Suprapubic skin (tissue), 4 donors: ENCODE measurements at places on chromosomes 16 and 17. TPM values are rescaled to one million over a fixed set of nuclear protein-coding genes. Genes with fewer than 3 reads are reported as not detected.

- H3K4me3 ChIP-seq, result no peak overlapping the region
- no peak for DNase-seq
- H3K4me1 ChIP-seq, result no peaks in the 10 kb centered on the region
- H3K36me3 ChIP-seq, result no peaks in the 10 kb centered on the region
- no peaks in the 10 kb centered on the region for H3K27me3 ChIP-seq
- no peak overlapping the region for H3K27ac ChIP-seq
Measured at GRCh38 chr17:61132524-61132923, 267.1 kb upstream of the TBX2 start.

DNA sequence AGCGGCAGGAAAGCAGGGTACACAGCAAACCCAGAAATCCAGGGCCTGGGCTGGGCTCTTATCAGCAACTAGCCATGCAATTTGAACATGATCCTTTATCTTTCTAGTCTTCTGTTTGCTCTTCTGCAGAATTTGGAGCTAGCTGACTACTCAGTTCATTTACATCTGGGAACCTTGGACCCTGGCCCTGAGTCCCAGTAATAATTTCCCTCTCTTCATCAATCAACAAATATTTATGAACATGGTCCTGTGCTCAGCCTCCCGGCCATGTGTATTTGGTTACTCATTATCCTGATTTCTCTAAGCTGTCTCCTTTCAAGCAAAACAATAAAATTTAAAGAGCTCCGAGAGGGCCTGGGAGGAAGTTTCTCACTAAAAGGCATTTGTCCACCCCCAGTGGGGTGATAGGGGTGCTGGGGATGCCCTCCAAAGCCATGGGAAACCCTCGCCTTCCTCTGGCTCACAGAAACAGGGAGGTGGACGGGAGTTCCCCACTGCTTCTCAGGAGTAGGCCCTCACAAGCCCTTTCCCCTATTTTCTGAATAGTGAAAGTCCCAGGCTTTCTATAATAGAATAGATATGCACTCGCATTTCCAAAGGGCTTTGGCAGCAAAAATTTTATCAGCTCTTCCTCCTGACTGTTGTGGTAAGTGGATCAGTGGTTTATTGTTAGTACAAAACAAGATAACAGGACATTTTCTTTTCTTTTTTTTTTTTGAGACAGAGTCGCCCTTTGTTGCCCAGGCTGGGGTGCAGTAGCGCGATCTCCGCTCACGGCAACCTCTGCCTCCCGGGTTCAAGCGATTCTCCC lies 6.9 kb upstream of the WDR59 start:
- no peaks in the 10 kb centered on the region for H3K27me3 ChIP-seq
- no peaks in the 10 kb centered on the region for H3K36me3 ChIP-seq
- no peaks in the 10 kb centered on the region for H3K4me1 ChIP-seq
- H3K4me3 ChIP-seq, result no peak overlapping the region
- no peak for DNase-seq

DNA sequence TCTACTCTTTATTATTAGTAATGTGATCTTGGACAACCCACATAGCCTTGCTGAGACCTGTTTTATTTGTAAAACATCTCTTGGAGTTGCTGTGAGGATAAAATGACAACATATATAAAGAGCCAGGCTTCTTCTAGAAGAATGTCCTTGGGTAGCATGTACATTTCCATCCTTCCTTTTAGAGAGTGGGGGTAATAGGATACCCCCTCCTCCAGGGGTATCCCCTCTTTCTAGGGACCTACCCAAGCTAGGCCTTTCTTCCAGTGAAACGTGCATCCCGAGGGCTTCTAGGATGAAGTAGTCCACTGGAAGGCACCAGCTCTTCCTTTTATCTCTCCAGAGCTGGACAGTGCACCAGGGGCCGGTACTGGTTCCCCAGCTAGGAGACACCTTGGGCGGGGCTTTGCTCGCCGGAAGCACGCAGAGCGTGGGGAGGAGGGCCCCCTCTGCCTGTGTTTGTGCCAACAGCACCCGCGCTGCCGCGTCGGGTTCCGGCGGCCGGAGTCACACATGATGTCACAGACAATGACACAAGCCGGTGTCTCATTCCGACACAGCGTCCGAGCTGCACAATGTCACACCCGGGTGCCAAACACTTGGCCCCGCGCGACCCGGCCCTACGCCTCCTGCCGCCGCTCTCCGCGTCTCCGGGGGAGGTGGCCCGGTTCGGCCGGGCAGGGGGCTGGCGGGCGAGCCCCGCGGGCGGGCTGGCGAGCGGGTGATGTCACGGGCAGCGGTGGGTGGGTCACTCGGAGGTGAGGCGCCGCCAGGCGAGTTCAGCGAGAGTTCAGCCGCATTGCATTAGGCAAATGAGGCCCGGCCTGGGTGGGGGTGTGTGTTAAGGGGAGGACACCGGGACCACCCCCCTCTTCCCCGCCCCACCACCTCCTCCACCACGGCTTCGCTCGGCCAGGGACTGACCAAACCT lies 23.4 kb downstream of the GJD3 start:
- peak overlapping the region; percentile 96 for H3K27ac ChIP-seq
- peak; percentile 96 for DNase-seq
- no peaks in the 10 kb centered on the region for H3K27me3 ChIP-seq
- no peaks in the 10 kb centered on the region for H3K36me3 ChIP-seq
- H3K4me3 ChIP-seq, result peak overlapping the region; percentile 70
- H3K4me1 ChIP-seq, result peaks cover 95% of the 10 kb centered on the region

GRCh38 chr17:44355642-44356099 lies 8.0 kb downstream of the FAM171A2 start:
- no peak for DNase-seq
- H3K27me3 ChIP-seq, result no peaks in the 10 kb centered on the region
- peaks cover 28% of the 10 kb centered on the region for H3K36me3 ChIP-seq
- H3K4me1 ChIP-seq, result peaks cover 10% of the 10 kb centered on the region
- H3K4me3 ChIP-seq, result no peak overlapping the region

- no peak overlapping the region for H3K27ac ChIP-seq
- H3K36me3 ChIP-seq, result no peaks in the 10 kb centered on the region
- peaks cover 44% of the 10 kb centered on the region for H3K4me1 ChIP-seq
- DNase-seq, result no peak
- H3K4me3 ChIP-seq, result no peak overlapping the region
Measured at GRCh38 chr17:10022416-10022815, 117.3 kb upstream of the RCVRN start.

GRCh38 chr16:17304106-17304490 lies 166.7 kb downstream of the XYLT1 start:
- no peak for DNase-seq
- no peaks in the 10 kb centered on the region for H3K36me3 ChIP-seq
- peaks cover 43% of the 10 kb centered on the region for H3K4me1 ChIP-seq
- no peak overlapping the region for H3K4me3 ChIP-seq

GRCh38 chr17:44362459-44362948 lies 1.1 kb downstream of the FAM171A2 start:
- H3K27me3 ChIP-seq, result peaks cover 9% of the 10 kb centered on the region
- H3K4me1 ChIP-seq, result peaks cover 23% of the 10 kb centered on the region
- peak overlapping the region; percentile 83 for H3K4me3 ChIP-seq

- H3K27me3 ChIP-seq, result no peaks in the 10 kb centered on the region
- no peaks in the 10 kb centered on the region for H3K36me3 ChIP-seq
- no peak overlapping the region for H3K27ac ChIP-seq
- H3K4me1 ChIP-seq, result no peaks in the 10 kb centered on the region
Measured at GRCh38 chr17:13491491-13491890, 110.2 kb downstream of the HS3ST3A1 start.

- no peaks in the 10 kb centered on the region for H3K36me3 ChIP-seq
- no peak overlapping the region for H3K4me3 ChIP-seq
- no peak overlapping the region for H3K27ac ChIP-seq
- H3K27me3 ChIP-seq, result no peaks in the 10 kb centered on the region
Measured at GRCh38 chr17:27504188-27504995, 48.1 kb downstream of the KSR1 start.

DNA sequence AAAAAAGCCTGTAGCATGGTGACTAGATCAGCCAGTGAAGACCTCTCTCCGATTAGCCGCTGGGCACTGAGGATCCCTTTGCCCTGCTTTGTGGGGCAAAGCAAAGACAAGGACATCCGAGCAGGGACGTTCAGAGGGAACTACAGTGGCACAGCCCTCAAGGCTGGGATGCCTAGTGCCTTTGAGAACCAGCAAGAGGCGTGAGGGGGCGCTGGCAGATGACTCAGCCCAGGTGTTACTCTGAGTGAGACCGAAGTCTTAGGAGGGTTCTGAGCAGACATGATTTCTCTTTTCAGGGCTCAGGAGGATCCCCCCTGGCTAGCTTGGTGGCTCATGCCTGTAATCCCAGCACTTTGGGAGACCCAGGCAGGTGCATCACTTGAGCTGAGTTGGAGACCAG lies 178.6 kb downstream of the CPPED1 start:
- H3K4me3 ChIP-seq, result no peak overlapping the region
- H3K36me3 ChIP-seq, result no peaks in the 10 kb centered on the region

DNA sequence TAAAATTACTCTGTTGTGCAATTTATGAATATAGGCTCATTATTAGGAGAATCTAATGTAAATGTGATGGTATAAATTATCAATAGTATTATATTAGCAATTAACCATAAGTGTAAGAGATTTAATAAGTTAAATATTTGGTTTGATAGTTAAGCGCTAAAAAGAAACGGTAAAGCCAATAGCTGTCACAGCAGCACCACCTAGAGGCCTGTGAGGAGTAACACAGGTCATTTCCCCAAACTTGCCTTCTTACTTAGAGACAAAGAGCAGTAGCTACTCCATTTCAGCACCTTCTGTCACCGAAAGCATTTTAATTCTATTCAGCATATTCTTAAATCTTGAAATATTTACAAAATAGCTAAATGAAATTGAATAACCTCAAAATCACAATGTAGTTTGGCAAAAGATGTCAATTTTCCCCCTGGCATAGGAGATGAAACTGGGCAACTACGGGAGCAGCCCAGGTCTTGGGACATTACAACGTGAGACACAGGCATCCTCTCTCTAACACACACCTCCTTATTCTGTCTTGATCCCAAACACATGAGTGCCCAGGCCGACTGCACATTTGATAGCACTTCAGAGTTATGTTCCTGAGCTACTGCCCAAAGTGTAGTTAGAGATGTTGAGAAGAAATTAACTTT lies 14.3 kb upstream of the DYNLRB2 start:
- H3K4me3 ChIP-seq, result no peak overlapping the region
- no peak for DNase-seq
- H3K4me1 ChIP-seq, result peaks cover 6% of the 10 kb centered on the region
- H3K36me3 ChIP-seq, result no peaks in the 10 kb centered on the region

- H3K4me3 ChIP-seq, result no peak overlapping the region
- no peaks in the 10 kb centered on the region for H3K27me3 ChIP-seq
- peaks cover 31% of the 10 kb centered on the region for H3K4me1 ChIP-seq
Measured at GRCh38 chr17:38430316-38430715, 2.1 kb downstream of the ARHGAP23 start.

- no peaks in the 10 kb centered on the region for H3K36me3 ChIP-seq
- no peaks in the 10 kb centered on the region for H3K27me3 ChIP-seq
- H3K4me1 ChIP-seq, result no peaks in the 10 kb centered on the region
Measured at GRCh38 chr16:9903-10665, 43.3 kb downstream of the POLR3K start.

- H3K27me3 ChIP-seq, result no peaks in the 10 kb centered on the region
- peaks cover 17% of the 10 kb centered on the region for H3K36me3 ChIP-seq
- H3K4me1 ChIP-seq, result peaks cover 20% of the 10 kb centered on the region
- DNase-seq, result no peak
- H3K27ac ChIP-seq, result no peak overlapping the region
- no peak overlapping the region for H3K4me3 ChIP-seq
Measured at GRCh38 chr17:76351526-76352071, 2.1 kb downstream of the PRPSAP1 start.

Gene PLA2G10
- not detected for total RNA-seq

Gene IL34
- 96.5 TPM for total RNA-seq
